ENCODE measurements at places on chromosomes 5 and 9.

DNA sequence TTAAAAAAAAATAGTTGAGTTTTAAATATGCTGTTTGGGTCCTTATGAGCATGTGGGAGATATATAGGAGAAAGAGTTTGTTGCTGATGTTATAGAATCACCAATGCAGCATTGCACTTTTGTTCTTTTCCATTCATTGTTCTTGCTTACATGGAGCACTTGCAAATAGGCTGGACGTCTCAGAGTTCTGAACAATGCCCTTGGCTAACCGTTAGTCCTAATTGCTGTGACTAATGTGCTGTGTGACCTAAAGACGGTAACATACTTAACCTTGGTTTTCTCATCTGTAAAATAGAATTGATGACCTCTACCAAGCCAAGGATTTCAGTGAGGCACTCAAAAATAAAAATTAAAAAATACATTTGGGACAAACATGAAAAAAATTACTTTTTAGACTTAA is 29.8 kb downstream of the PIK3R1 start:
- DNase-seq, result no peak

DNA sequence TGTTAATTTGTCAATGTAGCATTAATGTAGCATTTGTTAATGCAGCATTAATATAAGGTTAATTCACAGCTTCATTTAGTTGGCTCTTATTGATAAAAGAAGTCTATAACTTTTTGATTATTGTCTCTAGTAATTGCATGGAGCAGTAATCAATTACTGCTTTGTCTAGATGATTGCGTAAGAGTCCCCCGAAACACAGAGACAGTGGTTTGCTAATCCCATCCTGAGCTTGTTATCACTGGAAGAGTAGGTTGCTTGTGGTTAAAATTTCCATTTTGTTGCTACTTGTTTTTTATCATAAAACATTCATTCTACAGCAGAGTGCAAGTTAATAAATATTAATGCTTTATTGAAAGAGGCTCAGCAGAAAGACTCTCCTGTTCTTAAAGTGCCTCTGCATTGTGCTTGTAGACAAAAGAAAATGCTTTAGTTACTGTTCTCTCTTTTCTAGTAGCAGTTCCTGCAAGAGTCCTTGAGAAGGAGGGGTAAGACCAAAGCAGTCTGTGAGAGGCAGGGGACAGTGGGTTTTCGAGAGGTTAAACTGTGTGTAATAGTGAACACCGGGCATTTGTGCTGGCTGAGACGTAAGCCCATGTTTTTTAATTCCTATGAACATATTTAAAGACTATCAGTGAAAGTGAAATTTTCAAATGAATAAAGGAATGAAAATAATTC is 291.7 kb downstream of the TRPM3 start:
- no peak for DNase-seq

DNA sequence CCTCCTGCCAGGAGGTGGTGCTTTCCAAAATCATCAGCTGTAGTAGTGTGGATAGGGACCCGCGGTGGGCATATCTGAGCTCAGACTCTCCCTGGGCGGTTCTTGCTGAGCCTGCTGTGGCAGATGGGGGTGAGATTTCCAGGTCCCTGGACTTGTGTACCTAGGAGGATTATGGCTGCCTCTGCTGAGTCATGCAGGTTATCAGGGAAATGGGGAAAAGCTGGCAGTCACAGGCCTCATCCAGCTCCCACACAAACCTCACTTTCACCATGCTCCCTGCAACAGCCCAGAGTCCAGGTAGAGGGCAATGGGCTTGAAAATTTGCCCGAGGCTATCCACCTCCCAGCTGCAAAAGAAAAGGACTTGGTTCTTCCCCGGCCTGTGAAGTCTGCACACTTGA is 23.4 kb upstream of the MAMDC2 start:
- no peak for DNase-seq

- no peak for DNase-seq
Measured at GRCh38 chr5:172004824-172005237, 1.6 kb downstream of the FBXW11 start.
